ENCODE measurements at places on chromosomes 13 and 19.

DNA sequence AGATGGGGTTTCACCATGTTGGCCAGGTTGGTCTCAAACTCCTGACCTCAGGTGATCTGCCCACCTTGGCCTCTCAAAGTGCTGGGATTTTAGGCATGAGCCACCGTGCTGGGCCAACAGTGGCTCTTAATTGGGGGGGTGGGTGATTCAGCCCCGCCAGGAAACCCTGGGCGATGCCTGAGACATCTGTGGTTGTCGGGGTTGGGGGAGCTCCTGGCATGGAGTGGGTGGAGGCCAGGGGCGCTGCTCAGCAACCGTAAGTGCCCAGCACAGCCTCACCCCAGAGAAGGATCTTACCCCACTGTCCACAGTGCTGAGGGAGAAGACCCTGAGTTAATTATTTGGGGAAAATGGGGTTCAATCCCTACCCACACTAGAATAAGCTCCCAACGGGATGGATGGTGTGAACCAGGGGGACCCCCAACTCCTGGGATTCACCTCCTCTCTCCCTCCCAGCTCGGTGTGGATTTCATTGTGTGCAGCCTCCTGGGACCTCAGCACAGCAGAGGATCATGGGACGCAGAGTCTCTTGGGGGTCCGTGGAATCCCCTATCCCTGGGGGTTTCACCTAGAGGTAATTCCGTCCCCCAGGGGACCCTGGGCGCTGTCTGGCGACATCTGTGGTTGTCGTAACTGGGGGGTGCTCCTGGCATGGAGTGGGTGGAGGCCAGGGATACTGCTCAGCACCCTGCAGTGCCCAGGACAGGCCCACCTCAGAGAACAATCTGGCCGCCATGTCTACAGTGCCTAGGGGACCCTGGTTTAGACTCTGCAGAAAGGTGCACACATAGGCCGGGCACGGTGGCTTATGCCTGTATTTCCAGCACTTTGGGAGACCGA is 68.9 kb downstream of the GADD45B start:
- no peak for DNase-seq

- peak; percentile 50 for DNase-seq
Observed at GRCh38 chr19:9498183-9498902, at the start of gene ZNF560. TSS of gene ZNF560 (minus strand) at chr19:9498616. CDS start at chr19:9475313, 23,303 bp downstream.

DNA sequence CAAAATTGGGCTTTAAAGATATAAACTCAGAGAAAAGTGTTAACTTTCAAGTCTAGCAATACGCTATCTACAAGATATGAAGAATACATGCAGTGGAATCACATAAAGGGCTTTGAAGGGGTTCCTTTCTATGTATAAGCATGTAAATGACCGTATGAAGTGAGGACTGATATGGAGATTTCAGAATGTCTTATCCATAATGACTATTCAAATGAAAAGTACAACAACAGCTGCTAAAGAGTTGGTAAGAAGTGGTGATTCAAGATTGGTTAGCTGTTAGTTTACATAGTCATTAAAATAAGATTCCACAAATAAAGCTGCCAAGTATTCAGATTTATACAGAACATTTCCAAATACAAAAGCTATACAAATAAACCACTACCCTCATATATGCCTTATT is 153.4 kb upstream of the STARD13 start:
- no peak for DNase-seq

DNA sequence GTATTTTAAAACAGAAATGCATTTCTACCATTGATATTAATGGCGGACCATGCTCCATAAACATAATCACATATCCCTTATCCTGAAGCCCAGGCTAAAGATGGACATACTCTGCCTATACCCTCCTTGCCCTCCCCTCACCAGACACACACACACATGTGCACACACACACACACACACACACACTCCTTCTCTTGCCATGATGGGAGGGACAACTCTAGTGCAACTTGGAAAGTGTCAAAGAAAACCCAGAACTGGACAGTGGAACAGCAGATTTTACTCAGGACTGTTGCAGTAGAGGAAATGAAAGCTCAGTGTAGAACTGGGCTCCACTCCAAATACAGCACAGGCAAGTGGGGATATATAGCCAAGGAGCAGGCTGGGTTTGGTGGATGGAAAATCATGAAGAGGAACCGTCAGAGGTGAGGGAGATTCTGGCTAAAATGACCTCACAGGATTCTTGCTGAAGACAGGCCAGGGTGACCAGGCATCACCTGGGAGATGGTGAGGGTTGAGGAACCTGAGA is 40.8 kb downstream of the TNFRSF19 start:
- DNase-seq: no peak

- no peak for DNase-seq
Observed at GRCh38 chr19:54209058-54209810, 8.6 kb downstream of the RPS9 start.

- no peak for DNase-seq
Observed at GRCh38 chr13:109204657-109205056, 575.2 kb downstream of the MYO16 start.

DNA sequence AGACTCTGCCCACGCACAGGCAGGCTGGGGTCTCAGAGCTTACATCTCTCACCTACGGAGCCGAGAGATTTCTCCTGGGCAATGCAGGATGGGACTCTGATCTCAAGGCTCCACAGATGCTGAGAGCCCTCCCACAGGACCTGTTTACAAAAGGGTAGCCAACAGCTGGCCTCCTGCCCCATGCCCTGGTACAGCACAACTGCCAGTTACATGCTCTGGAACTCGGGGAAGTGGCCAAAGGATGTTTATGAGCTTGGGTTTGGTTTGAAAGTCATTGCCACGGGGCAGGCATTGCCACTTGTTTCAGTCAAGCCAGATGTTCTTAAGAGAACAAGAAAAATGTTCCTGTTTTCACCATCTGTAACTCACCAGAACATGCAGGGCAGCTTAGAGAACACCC is 3.5 kb downstream of the DHRS12 start:
- no peak for DNase-seq

DNA sequence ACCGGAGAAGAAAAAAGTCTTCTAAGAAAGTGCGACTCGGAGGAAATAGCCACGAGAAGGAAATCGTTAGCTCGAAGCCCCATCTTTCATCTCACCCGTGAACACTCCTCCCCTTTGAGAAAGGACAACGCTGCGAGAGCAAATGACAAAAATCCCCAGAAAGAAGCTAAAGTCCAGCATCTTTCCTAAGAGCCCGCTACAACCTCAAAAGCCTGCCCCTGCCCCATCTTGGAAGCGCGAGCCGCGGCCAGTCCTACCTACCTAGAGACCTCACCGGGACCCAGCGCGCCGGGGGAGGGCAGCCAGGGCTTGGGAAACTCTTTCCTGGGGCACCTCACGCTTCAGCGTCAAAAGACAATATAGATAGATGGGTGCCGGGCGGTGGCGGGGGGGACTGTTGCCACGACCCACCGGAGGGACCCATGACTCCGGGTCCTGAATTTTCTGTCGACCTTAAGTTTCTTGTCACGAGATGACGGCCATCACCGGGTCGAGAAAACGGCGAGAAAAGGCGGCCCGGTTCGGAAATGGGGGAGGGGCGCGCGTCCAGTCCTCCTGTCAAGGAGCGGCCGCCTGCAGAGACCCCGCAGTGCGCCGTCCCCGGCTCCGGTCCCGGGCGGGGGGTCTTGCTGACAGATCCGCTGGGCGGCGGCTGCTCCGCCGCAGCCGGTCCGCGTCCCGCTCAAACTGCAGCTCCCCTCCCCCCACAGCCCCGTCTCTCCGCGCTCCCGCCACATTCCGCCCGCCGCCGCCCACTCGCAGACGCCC is 65.9 kb downstream of the KCNRG start:
- DNase-seq: peak; percentile 55

DNA sequence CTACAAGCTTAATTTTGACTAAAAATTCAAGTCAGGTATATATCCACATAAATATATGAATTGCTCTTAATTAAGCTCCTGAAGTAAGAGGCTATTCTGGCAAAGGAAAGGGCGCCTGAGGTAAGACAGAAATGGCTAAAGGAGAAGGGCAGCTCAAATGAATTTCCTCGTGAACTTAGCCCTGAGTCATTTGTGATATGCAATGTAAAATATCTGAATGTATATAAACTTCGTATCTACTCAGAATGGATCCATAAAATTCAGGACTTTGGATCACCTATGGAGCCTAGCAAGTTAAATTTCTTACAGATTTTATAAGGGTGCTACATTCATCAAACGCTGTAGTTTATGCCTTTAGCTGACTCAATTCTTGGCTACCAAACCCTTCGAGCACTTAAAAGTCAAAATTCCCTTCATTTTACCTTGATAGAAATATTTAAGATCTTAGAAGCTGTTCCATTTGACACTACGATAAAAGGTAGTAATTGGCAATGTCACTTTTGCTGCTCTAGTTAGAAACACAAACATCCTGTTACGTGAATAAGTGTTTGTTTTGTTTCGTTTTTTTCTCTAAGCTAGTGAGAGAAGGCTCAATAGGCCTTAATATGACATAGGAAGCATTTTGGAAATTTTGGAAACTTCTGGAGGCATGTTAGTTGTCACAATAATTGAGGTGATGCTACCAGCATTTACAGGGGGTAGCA is 69.2 kb downstream of the DIAPH3 start:
- no peak for DNase-seq

GRCh38 chr19:49441960-49442350 is 628 bp upstream of the SLC17A7 start:
- DNase-seq: no peak

- DNase-seq: no peak
Observed at GRCh38 chr13:45949161-45949560, 97.6 kb upstream of the SIAH3 start.

DNA sequence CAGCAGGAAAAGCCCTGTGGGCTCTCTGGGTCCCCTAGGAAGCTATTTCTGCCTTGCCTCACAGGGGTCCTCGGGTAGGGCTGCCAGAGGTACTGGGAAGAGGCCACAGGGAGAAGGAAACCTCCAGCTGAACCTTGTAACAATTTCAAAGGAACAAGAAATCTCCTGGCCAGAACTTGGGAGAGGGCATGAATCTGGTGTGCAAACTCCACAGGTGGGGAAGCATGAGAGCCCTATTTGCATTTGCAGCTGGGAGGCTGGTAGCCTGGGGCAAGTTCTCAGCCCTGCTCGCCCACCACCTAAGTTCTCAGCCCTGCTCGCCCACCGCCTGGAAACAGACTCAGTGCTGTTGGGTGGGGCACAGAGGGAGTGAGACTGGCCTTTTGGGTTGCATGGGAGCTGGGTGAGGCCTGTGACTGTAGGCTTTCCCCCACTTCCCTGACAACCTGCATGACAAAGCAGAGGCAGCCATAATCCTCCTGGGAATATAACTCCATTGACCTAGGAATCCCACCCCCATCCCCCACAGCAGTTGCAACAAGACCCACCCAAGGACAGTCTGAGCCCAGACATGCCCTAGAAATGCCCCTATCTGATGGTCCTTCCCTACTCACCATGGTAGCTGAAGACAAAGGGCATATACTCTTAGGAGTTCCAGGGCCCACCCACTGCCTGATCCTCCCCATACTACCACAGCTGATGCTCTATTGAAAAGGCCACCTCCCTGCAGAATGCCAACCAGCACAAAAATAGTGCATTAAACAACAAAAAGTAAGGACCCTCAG is 11.7 kb downstream of the UGGT2 start:
- no peak for DNase-seq

- no peak for DNase-seq
Observed at GRCh38 chr13:76474966-76475365, 411.2 kb downstream of the KCTD12 start.

DNA sequence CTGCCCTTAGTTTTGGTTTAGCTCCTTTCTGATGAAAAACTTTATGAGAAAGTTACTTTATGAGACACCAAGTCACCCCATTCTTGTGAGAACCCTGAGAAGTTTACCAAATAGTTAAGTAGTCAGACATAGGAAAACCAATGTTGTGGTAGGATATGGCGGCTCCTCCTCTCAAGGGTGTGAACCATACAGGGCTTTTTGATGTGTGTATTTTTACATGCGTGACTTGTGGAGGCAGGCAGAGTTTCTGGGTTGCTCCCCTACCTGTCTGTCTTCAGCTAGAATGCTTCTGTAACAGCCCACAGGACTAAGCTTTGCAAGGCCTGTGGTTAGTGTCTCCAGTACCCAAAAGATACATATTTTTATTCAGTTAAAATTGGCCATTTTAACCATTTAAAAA is 18.3 kb downstream of the UBAC2 start:
- DNase-seq: peak; percentile 51

DNA sequence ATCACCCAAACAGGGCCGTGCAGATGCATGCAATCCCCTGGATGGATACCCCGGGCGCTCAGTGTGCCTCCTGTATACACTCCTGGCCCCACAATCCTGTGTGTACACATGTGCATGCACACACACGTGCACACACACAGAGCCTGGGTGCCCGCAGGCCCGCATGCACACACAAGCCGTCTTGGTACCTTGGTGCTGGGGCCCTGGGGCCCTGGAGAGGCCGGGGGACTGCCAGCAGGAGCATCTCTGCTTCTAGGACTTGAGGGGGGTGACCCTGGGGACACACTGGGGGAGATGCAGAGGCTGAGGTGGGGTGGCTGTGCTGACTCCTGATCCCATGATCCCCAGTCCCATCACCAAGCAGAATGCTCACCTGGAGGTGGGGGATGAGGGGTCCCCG is 15.6 kb upstream of the EPOR start:
- no peak for DNase-seq

GRCh38 chr13:33244907-33245287 is 40.7 kb downstream of the STARD13 start:
- DNase-seq: no peak

- no peak for DNase-seq
Observed at GRCh38 chr13:41137241-41137640, 4.6 kb upstream of the KBTBD6 start.

DNA sequence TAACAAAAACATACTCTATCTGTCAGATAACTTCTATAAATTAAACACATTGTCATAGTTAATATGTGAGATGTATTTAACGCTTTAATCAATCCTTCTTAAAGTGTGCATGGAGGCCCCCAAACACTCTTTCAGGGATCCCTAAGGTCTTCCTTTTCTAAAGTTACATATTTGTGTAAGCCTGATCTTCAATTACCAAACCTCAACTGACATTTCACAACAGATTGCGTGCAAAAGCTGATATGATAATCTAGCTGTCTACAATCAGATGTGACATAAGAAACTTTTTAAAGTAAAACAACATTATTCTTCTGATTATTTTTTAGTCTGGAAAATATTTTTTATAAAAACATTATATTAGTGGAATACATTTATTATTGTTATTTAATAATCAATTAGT is 1850.4 kb downstream of the OLFM4 start:
- no peak for DNase-seq

DNA sequence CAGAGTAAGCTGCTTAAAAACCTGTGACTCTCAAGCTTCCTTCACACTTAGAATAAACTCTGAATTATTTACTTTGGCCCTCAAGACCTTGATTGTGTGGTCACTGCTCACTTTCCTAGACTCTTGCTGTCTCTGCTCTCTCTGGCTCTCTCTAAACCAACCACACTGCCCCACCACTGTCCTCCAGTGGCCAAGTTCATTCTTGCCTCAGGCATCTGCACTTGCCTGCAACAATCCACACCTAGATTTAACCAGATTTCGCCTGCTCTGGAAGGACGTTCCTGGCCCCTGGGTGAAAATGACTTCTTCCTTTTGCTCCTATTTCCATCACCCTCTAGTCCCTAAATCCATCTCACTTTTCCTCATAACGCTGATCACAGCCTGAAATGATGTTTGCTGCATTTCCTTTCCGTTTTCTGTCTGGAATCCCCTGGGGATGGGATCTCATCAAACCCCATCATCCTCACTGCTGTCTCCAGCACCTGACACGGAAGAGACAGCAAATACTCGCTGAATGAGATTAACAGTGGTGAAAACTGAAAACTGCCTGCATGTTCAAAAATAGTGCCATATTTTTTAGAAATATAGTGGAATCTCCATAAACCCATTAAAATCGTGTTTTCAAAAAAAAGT is 232.6 kb downstream of the UQCRFS1 start:
- DNase-seq: no peak
